ENCODE measurements at places on chromosomes 3 and 15.

DNA sequence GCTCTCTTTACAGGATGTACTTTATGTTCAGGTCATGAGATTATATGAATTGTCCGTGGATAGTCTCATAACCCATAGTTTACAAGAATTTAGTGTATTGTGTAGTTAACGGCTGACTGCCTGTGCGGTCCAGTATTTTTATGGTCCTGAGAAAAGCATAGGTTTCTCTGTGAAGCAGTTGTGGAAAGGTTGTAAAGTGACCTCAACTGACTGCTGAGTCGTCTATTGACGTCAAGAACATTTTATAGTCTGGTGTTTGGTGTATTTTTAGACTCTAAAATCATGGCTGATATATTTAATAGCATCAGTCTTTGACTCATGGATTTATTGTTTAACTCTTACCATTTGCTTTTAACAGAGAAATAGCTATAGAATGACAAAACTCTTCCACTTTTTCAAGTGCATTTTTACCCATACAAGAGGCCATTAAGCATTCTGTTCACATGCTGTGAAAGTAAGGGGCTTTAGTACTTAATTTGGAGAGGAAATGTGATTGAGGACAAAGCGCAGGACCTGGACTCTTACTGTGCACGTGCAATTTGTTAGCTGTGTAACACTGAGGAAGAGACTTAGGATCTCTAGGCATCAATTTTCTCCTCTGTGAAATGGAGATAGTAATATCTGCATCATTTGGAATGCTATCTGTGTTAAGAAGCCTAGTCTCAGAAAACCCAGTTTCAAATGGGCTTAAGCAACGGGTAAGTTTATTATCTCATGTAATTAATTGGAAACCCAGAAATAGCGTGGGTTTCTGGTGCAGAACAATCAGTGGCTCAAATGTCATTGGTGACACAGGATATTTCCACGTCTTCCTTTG lies 240.8 kb downstream of the NFKBIZ start:
- peak; percentile 11 for DNase-seq

GRCh38 chr15:52558196-52558595 lies 10.6 kb downstream of the ARPP19 start:
- DNase-seq, result no peak

GRCh38 chr3:116002235-116002634 lies 378.9 kb downstream of the GAP43 start:
- peak; percentile 13 for DNase-seq

DNA sequence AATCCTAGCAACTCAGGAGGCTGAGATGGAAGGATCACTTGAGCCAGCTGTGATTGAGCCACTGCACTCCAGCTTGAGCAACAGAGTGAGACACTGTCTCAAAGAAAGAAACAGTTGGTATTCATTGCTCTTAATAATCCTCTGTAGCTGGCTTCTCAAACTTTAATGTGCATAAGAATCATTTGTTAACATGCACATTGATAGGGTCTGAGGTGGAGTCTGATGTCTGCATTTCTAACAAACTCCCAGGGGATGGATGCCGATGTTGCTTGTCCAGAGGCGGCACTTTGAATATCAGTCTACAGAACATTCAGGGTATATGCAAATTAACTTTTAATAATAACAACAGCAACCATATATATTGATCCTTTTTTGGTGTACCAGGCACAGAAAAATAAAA lies 39.9 kb downstream of the NKIRAS1 start:
- DNase-seq, result no peak

DNA sequence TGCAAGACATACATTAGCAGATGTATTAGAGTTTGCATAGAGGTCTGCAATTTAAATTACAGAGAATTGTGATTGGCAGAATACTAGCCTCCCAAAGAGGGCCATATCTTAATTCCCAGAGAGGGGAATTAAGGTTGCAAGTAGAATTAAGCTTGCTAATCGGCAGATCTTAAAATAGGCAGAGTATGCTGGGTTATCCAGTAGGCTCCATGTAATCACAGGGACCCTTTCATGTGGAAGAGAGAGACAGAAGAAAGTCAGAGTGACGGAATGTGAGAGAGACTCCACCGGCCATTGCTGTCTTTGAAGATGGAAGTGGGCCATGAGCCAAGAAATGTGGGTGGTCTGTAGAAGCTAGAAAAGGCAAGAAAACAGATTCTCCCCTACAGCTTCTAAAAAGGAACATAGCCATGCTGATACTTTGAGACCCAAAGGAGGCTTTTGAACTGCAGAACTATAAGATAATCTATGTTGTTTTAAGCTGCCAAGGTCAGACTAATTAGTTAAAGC lies 38.8 kb downstream of the IMPG2 start:
- peak; percentile 67 for DNase-seq

DNA sequence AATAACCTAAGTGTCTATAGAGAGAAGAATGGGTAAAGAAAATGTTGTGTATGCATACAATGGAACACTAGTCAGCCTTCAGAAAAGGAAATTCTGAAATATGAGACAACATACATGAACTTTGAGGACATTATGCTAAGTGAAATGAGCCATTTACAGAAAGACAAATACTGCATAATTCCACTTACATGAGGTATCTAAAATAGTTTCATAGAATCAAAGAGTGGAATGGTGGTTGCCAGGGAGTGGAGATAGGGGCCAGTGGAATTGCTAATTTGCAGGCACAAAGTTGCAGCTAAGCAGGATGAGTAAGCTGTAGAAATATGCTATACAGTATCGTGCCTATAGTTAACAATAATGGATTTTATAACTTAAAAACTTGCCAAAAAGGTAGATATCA lies 779.6 kb upstream of the ARPP21 start:
- no peak for DNase-seq

- DNase-seq, result peak; percentile 23
Observed at GRCh38 chr3:17979252-17979651, 236.8 kb upstream of the TBC1D5 start.

- no peak for DNase-seq
Observed at GRCh38 chr3:170863816-170864215, 6.2 kb downstream of the RPL22L1 start.

GRCh38 chr15:80694611-80695098 lies 455 bp upstream of the ABHD17C start:
- DNase-seq, result peak; percentile 54

DNA sequence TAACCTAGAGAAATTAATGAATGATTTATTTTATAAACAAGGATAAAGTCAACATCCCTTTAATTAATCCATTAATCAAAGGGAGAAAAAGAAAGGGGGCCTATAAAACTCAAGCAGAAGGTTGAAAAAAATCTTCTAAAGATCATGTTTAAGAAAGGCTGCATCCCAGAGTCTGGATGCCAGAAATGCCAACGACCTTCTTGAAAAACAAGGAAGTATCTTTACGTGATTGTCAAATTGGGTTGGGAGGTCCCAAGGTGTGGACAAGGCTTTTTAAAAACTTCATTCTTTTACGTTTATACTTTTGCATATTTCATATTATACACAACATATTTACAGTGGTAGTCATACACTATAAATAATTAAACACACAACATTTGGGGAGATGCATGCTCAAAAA lies 1.6 kb downstream of the GOLGB1 start:
- DNase-seq, result no peak

DNA sequence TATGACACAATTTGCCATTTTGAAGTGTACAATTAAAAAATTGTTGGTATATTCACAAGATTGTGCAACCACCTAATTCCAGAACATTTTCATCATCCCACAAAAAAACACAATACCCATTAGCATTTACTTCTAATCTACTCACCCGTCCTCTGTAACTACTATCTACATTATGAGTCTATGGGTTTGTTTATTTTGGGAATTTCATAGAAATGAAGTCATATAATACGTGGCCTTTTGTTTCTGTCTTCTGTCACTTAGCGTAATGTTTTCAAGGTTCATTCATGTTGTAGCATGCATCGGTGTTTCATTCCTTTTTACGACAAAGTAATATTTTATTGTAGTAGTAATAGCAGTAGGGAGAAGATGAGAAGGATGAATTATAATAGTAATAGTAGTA lies 55.2 kb upstream of the CNTN6 start:
- no peak for DNase-seq

DNA sequence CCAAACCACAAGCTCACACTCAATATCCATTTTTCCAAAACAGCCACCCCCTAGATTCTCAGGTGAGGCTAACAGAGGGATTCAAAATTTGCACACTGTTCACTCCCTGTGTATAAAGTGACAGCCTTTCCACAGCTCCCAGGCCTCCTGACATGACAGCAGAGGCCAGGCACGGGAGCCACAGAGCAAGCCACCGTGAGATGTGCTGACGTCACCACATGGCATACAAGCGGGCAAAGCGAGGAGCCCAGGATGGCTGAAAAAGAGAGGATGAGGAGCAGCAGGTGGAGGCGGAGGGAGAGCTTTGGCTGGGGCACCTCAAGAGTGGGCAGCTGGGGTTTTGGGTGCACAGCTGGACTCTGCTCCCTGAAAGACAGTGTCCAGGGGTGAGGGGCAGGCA lies 27.1 kb downstream of the EHD4 start:
- no peak for DNase-seq

DNA sequence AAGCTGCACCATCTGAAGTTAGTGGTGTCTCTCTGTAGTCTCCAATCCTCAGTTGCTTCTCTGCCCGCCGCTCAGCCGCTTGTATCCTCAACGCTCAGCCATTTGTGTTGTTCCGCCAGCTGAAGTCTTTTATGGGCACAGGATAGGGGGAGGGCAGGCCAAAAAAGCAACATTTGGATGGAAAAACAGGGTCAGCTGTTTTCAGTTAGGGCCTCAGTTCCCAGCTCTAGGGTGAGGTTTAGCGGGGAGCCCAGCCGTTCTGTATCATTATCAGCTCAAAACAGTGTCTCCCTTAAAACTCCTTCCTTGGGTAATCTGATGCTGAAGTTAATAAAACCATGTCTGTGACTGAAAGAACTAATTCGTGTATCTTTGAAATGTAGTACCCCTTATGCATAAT lies 329.5 kb upstream of the AZI2 start:
- DNase-seq, result peak; percentile 23

- no peak for DNase-seq
Observed at GRCh38 chr3:127077068-127077467, 94.2 kb downstream of the PLXNA1 start.

GRCh38 chr3:114420072-114420471 lies 126.2 kb downstream of the TIGIT start:
- DNase-seq, result no peak

GRCh38 chr3:115239717-115240116 lies 92.6 kb upstream of the ZBTB20 start:
- peak; percentile 65 for DNase-seq

GRCh38 chr3:139284221-139284620 lies 59.6 kb upstream of the MRPS22 start:
- no peak for DNase-seq

DNA sequence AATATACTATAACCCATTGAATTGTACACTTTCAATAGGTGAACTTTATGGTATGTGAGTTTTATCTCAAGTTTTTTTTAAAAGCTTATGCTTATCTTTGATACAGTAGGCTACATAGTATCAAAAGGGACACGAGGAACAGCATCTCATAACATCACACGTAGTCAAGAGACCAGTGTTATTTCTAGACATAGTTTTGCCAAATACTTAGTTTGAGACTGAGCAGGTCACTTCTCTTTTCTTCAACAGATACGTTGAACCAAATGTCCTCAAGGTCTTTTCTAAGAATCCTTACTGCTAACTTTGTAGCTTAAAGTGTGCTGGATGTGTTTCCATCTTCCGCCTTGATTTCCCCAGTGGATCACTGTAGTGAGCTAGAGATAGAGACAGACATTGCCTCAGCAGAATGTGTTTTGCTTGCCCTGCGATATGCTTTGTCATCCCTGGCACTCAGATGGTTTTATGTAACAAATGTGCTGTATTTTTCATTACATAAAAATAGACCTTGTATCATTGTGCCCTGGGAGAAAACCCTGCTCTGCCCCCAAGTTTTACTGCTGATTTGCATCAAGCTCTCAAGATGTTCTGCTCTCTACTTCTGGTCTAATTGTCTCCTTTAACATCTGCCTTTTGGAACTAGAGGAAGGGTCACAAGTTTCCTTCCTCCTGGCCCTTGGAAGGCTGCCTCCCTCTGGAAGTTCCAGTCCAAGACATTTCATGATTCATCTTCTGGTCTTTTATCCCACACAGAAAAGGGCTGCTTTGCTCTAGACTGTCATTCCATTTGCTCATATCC lies 426.4 kb upstream of the RGMA start:
- peak; percentile 92 for DNase-seq
